ENCODE measurements at places on chromosomes 12 and 14.
A peak's percentile ranks its signal among the peaks of the same experiment; 100 is the strongest.

GRCh38 chr14:100901391-100902183 is 1.9 kb downstream of the RTL1 start:
- no peak for DNase-seq

- DNase-seq, result peak; percentile 69
Observed at GRCh38 chr14:55354500-55354899, 57.1 kb downstream of the ATG14 start.

- DNase-seq, result no peak
Observed at GRCh38 chr12:101877806-101878242, 444 bp downstream of the DRAM1 start.

- DNase-seq, result no peak
Observed at GRCh38 chr14:64117671-64118402, 176.3 kb downstream of the ESR2 start.

GRCh38 chr14:24167469-24168114 is 4.3 kb upstream of the REC8 start:
- no peak for DNase-seq

- no peak for DNase-seq
Observed at GRCh38 chr12:53103860-53104305, 597 bp downstream of the SOAT2 start.

GRCh38 chr14:68730348-68730747 is 62.5 kb downstream of the ZFP36L1 start:
- no peak for DNase-seq

DNA sequence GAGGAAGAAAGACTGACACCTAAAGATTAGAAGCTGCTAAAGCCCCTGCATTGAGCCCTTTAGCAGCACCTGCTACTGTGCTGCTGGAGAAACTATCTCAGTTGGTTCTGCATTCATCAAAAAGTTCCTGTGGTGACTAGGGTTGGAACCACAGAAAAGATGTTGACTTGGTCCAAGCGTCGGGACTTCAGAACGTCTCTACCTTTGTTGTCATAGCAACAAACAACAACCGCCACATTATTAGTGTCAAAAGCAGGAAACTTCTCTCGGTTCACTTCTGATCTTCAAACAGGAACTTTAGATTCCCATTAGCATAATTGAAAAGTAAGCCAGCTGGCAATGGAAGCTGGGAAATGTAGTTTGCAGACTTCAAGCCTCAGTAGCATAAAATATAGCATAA is 368.0 kb downstream of the SEC23A start:
- DNase-seq, result no peak

GRCh38 chr12:28622406-28622805 is 432.1 kb downstream of the CCDC91 start:
- DNase-seq, result no peak

- DNase-seq, result no peak
Observed at GRCh38 chr14:96065661-96066459, 26.7 kb downstream of the C14orf132 start.

DNA sequence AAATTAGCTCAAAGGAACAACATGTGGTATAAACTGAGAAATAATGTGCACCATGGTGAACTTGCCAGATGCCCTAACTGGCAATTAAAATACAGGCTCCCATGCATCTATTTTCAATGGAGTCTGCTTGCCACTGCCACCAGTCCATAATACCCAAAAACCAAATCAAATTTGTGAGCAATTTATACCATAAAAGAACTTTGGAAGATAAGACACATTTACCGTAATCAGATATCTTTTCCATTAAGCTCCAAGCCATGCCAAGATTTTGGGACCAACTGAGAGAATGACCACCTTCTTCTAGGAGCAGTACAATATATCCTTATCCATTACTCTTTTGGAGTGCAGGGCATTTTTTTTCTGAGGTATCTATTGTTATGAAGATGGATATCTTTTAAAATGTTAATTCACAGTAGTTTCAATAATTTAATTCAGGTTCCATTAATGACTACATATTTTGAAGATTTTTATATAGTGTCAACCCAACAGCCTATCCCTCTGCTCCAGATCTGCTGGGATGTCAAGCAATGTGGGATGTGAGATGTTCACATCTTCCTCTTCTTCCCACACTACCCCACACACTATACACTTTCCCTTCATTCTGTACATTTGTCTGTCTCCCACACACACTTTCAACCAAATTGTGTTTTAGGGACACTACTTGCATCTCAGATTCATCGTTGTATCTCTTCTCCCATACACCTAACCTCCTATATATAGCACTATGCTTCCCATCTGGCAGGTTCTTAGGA is 53.3 kb downstream of the KIF21A start:
- no peak for DNase-seq
